ENCODE measurements at places on chromosomes 16 and 17.

DNA sequence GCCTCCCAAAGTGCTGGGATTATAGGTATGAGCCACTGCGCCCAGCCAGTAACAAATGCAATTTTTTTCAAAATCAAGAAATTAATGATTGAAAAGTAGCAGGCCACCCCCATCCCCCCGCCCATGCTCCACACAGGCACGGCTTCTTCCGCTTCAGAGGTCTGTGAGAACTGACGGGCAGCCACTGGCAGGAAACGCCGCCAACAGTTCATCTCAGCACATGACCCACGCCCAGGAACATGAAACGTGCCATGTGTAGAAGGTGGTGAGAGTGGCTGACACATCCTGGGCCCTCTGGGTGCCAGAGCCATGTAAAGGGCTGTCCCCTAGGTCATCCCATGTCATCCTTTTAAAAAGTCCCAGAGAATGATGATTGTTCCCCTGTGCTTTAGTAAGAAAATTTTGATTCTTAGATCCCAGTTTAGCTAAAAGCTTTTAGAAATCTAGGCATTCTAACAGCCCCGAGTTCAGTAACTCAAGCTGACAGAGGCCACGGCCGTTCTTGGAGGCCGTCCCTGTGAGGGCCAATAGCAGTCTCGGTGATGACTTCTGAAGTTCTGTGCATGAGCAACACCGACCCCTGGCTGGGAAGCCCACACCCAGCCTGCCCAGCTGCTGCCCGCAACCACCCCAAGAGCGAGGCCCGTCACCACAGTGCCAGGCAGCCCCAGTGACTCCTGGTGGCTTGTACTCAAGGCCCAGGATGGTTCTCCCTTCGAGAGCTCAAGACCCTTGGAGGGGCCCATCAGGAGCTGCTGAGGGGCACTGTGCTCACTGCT lies 52.1 kb downstream of the KLHDC4 start:
- DNase-seq = no peak

- DNase-seq = no peak
Measured at GRCh38 chr16:69095193-69095592, 10.3 kb upstream of the HAS3 start.

DNA sequence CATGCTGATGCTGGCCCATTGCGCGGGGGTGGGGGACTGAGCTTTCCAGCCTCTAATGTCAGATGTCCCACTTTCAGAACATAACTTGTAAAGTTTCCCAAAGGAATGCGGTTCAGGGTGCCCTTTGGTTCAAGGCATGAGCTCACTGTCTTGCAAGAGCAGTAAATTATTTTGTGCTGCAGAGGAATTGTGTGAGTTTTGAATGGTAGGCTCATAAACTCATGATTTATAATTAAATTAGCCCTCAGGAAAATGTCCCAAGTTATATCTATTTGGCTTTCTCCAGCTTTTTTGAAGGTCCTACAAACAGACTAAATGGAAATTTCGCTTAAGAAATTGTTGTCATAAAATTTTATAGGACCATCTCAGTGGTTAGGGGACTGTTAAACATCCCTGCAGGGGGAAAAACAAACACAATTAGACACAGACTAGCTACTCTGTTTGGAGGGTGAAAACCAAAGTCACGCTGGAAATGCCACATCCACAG lies 321.8 kb downstream of the HS3ST3B1 start:
- DNase-seq = no peak

DNA sequence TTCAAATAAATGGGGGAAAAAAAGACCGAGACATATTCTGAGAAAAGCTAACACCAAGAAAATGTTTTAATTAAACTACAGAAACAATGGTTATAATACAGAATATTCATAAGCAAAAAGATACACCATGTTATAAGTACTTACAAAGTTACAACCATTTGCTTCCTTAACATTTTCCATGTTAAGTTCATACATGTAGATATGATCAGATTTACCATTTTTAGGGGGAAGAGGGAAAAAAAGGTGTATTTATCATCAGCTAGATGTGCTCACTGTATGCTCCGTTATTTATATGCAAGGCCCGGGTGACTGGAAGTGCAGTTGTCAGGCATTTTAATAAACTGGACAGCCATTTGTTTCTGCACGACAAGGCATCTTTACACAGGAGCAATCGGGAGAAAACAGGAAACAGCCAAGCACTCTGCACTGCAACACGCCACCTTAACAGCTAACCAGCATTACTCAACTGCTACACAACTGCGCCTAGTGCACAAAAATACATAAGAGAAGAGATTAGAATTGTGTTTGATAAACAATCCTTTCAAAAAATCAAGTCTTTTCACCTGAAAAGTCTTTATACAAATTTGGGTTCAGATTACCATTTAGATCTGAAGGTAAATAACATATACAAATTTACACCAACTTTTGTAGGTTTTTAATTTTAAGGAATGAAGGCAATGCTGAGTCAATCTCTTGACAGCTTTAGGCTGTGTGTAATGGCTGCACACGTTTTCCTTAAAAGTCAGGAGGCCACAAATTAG lies 2.9 kb downstream of the SRSF2 start:
- peak; percentile 36 for DNase-seq

DNA sequence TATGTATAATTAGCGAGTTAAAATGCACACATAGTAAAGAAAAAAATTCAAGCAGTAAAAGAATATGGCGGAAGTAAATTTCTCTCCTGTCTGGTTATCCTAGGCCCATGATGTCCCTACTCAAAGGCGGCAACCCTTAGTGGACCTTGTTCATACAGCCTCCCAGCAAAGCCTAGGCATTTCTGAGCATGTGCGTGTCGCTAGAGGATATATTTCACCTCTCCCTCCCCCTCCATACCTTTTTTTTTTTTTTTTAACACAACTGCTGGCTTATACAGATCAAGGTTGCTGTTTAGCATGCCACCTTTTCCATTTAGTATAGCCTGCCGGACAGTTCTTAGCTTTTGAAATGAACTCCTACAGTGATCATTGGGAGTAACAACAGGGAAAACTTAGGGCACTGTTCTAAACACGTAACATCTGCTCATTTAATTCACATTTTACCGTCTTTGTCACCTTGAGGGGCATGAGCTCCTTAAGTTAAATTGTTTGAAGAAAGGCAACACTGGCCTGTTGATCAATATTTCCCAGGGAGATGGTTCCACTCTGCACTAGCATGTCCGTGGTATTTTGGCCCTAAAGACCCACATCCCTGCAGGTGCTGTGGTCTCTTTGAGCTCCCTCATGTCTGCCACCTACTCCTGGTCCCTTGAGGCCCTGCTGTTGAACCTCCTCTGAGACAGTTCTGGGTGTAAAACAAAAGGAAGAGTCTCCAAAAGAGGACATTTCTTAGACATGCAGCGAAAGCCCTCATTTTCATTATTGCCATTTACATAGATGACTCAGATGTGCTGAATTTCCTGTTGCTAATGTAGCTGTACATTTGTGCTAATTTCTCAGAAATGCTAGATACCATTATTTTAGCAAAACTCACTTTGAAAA lies 4.1 kb upstream of the TNFRSF13B start:
- no peak for DNase-seq

DNA sequence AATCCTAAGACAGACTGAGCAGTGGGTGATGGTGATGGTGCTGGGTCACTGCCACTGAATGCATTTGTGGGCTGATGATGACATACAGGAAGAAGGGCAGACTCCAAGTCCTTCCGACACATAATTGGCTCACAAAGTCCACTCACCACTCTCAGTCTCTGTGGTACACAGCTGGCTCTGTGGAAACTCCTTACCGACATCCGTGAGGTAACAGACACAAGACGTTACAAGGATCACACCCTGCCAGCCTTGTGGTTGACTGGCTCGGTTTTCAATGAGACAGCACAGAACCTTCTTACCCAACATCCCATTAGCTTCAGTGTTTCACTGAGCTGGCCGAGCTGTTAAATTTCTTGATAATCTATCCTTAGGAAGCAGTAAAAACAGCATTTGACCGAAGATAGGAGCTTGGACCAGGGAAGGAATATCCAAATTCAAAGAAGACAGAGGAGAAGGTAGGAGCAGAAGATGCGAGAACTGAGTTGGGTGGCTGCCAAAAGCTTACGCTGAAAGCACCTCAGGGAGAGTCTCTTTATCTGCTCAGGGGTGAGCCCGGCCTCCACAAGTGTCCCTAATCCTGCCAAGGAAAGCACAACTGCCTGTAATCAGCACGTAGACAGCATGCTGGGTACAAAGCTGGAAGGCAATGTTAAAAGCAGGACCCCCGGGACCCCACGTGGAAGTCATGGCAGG lies 5.5 kb upstream of the MXRA7 start:
- no peak for DNase-seq

DNA sequence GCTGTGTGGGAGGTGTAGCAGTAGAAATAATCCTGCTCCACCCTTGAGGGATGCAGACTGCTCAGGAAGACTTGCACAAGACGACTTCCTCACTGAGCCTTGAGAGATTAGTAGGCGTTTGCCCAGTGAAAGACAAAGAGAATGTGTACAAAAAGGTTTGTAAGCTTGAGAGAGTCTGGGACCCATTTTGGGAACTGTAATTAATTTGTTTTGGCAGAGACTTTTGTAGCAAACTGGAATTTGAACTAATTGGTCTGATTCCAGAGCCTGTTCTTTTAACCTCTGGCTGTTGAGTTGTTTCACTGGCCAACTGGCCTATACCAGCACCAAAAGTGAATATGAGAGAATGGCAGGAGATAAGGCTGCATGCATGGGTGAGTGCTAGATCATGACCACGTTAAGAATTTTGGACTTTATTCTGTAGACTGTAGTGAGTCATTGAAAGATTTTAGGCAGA lies 75.5 kb downstream of the AATF start:
- DNase-seq = no peak

DNA sequence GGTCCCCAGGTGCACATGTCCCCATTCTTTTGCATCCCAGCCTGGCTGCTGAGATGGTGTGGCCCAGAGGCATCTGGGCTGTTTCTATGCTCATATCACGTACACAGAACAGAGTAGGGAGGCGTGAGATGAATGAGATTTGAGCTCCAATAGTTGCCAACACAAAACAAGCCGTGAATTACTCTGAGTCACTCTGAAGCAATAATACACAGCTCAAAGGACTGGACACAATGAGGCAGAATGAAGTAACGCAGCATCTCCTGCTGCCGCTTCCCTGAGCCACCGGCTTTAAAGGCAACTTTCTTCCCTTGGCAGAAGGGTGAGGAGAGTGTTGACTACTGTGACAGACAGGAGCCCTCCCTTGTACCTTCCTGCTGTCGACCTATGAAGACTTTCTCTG lies 33.9 kb upstream of the CLEC18B start:
- no peak for DNase-seq

DNA sequence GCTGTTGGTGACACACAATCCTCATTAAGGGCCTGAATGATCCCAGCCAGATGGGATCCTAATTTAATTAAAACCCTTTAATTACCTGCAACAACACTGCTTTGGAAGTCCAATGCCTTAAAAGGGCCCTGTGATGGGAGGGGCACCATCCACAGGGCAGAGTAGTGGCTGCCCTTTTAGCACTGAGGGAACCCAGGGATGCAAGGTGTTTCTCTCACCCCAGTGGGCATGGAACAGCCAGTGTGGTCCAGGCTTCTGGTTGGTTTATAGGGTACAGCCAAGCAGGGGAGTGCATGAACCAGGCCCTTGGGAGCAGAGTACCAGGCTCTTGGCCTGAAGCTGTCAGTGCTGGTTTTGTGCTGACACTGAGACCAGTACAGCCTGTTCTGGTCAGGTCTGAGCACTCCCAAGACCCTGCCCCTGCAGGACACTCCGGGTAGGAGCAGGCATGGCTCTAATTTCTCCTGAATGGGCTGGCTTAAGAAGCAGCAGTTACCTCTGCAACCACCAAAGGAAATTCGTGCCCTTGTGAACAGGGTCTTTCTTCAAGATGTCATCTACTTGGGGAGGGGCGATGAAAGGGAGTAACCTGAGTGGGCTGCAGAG lies 9.9 kb downstream of the NXPH3 start:
- DNase-seq = peak; percentile 72

DNA sequence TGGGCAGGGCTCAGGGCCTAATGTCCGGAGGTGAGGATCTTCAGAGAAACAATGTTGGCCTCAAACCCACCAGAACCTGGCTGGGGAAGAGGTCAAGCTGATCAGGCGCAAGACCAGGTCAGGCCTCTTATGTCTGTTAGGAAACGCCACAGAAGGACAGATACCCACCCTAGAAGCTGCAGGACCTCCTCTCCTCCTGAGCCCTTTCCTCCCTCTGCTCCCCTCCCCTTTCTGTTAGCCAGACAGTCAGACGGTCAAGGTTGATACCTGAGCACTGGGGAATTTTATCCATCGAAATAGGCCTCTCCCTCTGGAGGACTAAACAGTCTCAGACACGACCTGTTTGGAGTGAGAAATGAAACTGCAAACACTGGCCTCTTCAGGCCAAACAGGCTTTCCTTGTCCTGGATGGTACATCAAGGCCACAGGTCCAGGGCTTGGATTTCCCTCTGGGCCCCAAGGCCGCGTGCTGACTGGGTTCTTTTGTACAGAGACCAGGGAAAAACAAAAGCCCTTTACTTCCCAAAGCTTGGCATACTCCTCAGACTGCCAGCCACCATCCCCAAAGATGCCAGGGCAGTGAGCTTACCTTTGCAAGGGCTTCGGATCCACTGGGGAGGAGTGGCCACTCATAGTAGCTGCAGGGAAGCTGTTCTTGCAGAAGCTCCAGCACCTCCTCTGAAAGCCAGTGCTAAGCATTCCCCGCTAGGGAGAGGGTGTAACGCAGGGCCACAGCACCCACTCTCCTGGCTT lies 135.8 kb downstream of the CCDC182 start:
- DNase-seq = no peak

GRCh38 chr16:27242868-27243590 lies 25.5 kb downstream of the NSMCE1 start:
- DNase-seq = peak; percentile 35

- DNase-seq = no peak
Measured at GRCh38 chr17:56581635-56582627, 11.6 kb upstream of the NOG start.

DNA sequence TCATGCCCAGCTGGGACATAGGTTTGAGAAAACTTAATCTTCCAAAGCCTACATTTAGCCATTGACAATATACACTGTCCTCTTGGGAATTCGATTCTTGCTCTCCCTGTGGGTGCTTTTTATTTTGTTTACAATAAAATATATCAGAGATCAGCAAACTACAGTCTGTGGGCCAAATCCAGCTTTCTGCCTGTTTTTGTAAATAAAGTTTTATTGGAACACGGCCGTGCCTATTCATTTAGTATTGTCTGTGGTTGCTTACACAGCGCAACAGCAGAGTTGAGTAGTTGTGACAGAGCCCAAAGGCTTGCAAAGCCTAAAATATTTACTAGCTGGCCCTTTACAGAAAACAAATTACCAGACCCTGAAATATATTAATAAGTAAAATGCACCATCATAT lies 39.7 kb upstream of the DNAJA2 start:
- no peak for DNase-seq

GRCh38 chr16:5925850-5926249 lies 828.3 kb upstream of the EEF2KMT start:
- DNase-seq = no peak

All from A549 (cell line).